WERI-Rb-1 (cell line): ENCODE measurements at places on chromosomes 2 and 18.

GRCh38 chr2:151337643-151338042, 19.7 kb upstream of the TNFAIP6 start:
- DNase-seq: no peak

DNA sequence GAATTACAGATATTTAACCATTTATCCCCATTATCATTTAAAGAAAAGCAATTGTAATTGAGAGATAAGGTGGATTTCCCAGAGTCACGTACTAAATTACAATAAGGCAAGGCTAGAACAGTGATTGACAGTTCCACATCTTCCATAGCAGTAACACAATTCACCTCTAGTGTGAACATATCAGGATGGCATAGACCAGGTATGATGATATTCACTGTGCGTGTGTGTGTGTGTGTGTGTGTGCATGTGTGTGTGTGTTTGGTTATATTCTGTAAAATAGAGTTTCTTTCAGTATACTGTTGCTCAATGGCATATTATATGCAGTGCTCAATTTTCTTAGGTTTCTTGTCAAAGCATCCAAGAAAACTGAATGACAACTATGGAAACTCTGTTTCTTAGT, 1.7 kb downstream of the SCN2A start:
- no peak for DNase-seq

DNA sequence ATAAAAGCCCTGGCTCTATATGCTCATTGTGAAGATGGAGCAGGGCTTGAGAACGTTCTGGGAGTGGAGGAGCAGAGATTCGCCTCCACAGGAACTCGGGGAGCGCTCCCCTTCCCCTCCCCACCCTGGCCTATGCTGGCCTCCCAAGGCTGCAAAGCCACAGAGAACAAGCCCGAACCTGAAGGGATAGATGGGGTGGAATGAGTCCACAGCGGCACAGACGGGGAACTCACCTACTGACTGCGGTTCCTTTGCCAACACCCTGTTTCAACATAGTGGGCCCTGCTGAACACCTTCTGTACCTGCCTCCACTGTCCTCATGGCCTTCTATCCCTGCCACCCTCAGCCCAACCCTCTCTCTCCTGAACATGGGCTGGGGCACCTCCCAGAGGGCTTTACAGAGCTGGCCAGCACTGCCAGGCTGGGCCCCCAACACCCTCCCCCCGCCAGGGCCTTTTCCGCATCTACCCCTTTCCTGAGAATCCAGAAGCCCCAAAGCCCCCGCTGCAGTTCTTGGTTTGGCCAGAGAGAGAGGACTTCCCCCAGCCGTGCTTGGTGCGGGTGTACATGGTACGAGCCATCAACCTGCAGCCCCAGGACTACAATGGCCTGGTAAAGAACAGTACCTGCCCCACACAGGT, 41.5 kb downstream of the LMAN2L start:
- DNase-seq: no peak

GRCh38 chr2:29000481-29000880, 19.4 kb downstream of the TOGARAM2 start:
- DNase-seq: no peak

DNA sequence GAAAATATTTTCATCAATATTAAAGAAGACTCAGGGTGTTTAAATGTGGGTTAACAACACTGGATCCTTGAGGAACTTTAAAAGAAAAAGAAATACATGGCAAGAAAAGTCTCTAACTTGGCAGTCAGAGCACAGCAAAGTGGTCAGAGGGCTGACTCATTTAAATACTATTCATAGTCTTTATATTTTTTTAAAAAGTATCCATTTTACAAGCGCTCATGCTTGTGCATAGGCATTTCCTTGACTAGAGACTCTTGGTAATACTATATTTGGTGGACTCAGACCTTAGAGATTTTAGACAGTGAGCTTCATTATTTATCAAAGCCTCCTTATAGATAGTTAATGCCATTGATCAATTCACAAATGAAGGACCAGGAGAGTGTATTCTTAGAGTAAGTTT, 110.2 kb downstream of the ABCA12 start:
- DNase-seq: no peak

GRCh38 chr2:105919191-105919811, 174.6 kb downstream of the NCK2 start:
- DNase-seq: no peak

GRCh38 chr2:157076526-157077161, 180.9 kb upstream of the GALNT5 start:
- no peak for DNase-seq

GRCh38 chr2:75788154-75788553, 77.4 kb upstream of the GCFC2 start:
- DNase-seq: no peak

DNA sequence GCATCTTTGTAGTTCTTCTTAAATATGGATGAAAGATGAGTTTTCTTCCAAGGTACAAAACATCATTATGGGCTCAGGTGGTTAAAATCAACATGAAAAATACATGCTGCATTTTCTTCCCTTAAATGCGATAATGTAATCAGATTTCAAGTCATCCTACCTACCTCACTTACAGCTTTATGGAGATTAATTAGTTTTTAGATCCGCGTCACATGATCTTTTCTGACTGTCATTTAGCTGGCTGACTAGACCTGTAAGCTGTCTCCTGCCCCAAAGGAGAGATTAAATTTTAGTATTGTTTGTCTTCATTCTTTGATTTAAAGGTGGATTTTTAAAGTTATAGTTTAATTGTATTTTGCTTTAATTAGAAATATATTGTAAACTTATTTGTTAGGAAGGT, 678.0 kb upstream of the ZEB2 start:
- no peak for DNase-seq

GRCh38 chr2:27370816-27371620, 602 bp downstream of the SNX17 start:
- peak; percentile 79 for DNase-seq

GRCh38 chr2:52632543-52632942, 1135.1 kb upstream of the CHAC2 start:
- peak; percentile 51 for DNase-seq

DNA sequence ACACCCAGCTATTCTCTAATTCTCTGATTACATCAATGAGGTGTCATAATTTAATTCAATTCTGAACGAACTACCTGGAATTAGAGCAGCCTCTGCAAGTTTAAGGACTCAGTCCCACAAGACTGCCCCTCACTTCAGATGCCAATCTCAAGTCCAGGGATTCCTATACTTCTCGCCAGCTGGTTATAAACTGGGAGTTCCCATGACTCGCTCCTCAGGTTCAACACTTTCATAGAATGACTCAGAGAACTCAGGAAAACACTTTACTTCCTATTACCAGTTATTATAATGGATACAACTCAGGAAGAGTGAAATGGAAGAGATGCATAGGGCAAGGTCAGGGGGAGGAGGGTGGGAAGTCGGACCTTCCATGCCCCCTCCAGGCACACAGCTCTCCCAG, 112.3 kb upstream of the ATP5MC3 start:
- no peak for DNase-seq

DNA sequence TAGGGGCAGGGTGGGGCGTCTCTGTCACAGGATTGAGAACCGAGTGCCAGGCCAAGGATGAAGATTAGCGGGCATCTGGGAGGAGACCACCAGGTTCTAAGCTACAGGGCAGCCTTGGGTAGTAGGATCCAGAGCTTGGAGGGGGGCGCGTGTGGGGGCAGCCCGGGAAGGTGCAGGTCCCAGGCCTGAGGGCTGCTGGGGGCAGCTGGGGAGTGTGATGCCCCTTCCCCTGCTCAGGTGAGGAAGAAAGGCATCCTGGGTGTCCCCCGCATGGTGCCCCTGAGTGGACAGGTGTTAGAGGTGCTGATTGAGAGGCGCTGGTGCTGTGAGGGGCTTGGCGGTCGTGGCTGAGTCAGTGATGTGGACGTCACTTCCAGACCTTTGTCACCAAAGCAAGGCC, 33.9 kb upstream of the MBP start:
- no peak for DNase-seq

- no peak for DNase-seq
Measured at GRCh38 chr2:240579071-240579762, 7.3 kb upstream of the CAPN10 start.

GRCh38 chr2:3291113-3291512, 86.5 kb downstream of the EIPR1 start:
- DNase-seq: no peak

DNA sequence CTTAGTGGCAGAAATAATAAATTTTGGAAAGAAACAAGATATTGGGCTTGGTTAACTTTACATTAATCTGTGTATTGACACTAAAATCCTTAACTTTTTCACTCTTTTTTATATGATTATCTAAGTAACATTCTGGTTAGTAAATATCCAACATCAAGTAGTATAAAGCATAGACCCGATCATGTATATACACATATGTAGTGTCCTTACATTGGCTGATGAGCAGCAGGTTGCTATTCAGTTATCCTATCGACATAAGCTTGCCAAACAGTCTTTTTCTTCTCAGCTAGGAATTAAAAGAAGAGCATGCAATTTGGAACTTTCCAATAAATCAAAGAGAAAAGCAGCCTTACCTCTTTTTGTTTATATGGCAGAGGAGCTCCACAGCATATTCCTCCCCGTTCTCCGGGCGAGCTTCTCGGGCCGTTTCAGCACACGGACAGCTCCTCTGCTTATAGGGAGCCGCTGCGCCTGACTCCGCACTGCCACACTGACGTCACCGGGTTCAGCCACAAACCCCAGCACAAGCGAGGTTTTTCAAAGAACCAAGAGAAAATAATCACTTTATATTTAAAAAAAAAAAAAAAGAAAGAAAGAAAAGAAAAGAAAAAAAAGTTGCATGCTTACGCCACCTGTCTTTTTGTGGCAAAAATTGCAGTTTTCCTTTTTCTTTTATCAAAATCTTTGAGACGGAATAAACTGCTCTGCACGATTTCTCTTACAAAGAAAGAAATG, at the start of gene SCG2:
SCG2 (minus strand) TSS at position 430 of the 735 bp plus-strand sequence. CDS start 3,079 bp downstream, outside the sequence.
- DNase-seq: peak; percentile 79

- no peak for DNase-seq
Measured at GRCh38 chr2:27956888-27957287, 66.4 kb downstream of the BABAM2 start.

GRCh38 chr2:227163485-227163997, 464 bp downstream of the COL4A4 start:
- no peak for DNase-seq

DNA sequence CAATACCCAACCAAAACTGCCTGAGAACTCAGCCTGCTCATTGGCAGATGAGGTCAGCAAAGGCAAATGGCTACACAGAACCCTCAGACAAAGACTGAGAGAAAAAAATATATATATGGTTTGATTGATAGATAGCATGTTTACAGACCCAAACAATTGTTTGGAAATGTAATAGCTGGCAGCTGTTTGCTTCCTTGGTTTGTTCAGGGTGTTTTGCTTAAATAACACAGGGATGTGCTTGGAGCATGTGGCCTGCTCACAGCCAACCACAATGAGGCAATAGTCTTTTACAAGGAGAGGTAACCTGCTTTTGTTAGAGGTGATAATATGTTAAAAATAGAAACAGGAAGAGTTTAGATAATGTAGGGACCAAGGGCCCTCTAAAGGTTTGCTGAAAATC, 84.5 kb downstream of the PDK1 start:
- DNase-seq: no peak

GRCh38 chr2:56267415-56267788, 83.6 kb downstream of the CCDC85A start:
- DNase-seq: no peak

DNA sequence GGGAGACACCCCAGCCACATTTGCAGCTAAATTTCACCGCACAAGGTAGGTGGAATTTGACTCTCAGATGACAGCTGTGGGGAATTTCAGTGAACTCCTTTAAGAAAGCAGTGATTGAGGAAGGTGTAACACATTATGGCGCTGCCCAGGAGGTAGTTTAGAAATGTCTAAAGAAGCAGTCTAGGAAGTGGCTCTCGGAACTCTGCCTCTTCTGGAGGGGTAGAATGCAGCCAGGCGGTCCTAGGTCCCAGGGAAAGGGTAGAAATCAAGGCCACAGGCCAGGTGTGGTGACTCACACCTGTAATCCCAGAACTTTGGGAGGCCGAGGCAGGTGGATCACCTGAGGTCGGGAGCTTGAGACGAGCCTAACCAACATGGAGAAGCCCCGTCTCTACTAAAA, 179.0 kb upstream of the HAAO start:
- DNase-seq: no peak

GRCh38 chr2:55048508-55049042, 1.7 kb downstream of the RTN4 start:
- DNase-seq: peak; percentile 49

- DNase-seq: no peak
Measured at GRCh38 chr2:126646026-126646425, 9.9 kb upstream of the GYPC start.

DNA sequence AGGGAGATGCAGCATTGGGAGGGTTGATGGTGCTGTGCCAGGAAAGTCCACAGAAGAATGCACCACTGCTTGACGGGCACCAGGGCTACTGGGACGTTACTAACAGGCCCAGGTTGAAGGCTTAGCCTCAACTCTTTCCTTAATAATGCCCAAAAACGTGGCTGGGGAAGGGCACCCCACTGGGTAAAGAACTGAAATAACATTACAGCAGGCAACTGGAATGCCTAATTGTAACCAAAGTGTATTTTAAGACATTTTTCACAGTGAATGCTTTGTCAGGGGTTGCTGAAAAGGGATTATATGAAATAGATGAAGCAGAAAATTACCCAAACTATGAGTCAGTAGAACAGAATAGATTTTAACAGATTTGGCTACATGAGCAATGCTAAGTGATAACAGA, 191.3 kb downstream of the CMPK2 start:
- no peak for DNase-seq

GRCh38 chr2:53859206-53860181, at the start of gene GPR75:
GPR75 (minus strand) TSS chr2:53859967; CDS start chr2:53854756, 5,211 bp downstream.
- no peak for DNase-seq

GRCh38 chr18:9334973-9335696, 562 bp downstream of the TWSG1 start:
- DNase-seq: no peak

GRCh38 chr2:122704109-122704563, 948.7 kb downstream of the TSN start:
- no peak for DNase-seq

DNA sequence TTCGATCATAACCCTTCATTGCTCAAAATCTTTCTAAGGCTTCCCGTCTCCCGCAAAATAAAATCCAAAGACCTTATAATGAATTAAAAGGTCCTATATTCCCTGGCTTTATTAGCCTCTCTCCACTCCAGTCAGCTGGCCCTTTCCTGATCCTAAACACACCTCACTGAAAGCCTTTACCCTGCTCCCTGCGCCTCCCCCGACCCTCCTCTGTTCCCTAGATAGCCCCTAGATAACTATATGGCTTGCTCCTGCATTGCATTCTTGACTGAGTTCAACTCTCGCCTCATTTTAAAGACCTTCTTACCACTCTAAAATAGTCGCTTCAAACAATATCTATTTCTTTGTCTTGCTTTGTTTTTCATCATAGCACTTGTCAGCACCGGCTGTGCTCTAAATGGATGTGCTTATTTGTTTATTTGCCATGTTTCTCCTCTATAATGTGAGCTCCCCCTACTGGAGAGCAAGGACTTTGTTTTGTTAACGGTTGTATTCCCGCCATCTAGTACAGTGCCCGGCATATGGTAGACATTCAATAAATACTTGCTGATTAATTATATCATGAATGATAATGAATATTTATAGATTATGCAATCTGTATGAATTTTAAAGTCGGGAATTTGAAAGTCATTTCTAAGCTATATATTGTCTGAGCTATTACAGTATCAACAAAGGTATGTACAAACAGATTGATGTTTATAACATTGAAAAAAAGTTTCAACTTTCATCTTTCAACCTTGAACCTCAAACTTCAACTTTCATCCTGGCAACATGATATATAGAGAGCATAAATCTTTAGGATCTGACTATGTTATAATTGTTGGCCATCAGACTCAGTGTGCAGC, 32.4 kb upstream of the VIT start:
- peak; percentile 54 for DNase-seq
